ENCODE measurements at places on chromosomes 4 and X. TPM values are rescaled to one million over a fixed set of nuclear protein-coding genes. Genes with fewer than 3 reads are reported as not detected.
A peak's percentile ranks its signal among the peaks of the same experiment; 100 is the strongest.

DNA sequence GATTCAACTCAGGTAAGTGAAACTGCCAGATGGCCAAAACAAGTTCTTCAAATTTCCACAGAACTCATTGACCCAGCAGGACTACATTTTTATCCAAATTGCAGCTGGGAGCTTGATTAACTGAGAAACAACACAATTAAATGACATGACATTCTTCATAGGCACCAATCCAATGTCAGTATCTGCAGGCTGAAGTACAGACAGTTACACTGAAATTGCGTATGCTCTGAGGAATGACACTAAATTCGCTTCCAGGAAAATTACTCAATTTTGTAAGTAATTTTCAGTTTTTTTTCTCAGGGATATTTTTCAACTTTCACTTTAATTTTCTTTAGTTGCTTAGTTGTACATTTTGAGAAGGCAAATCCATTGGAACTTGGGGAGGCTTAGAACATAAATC is 4.5 kb downstream of the C1GALT1C1 start:
- no peak for DNase-seq
- peaks cover 21% of the 10 kb centered on the region for H3K36me3 ChIP-seq
- no peaks in the 10 kb centered on the region for H3K27me3 ChIP-seq
- peaks cover 12% of the 10 kb centered on the region for H3K4me1 ChIP-seq
- H3K27ac ChIP-seq: no peak overlapping the region

DAPP1 gene
- total RNA-seq: 28.4 TPM

- no peak for DNase-seq
- H3K36me3 ChIP-seq: no peaks in the 10 kb centered on the region
- no peak overlapping the region for H3K4me3 ChIP-seq
- no peak overlapping the region for H3K27ac ChIP-seq
Measured at GRCh38 chr4:130511776-130512175, 1415.8 kb downstream of the C4orf33 start.

DNA sequence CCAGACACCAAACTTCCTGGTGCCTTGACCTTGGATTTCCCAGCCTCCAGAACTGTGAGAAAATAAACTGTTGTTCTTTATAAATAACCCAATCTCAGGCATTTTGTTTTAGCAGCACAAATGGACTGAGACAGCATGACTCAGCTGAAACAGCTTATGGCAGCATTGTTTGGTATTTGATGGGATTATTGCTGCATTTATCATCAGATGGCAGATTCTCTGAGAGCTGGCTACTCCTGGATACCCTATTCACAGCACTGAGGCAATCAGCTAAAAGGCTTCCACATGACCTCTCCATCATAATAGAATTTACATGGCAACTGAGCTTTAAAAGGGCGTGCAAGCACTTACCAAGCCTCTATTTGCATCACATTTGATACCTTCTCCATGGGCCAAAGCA is 623.1 kb upstream of the CPEB2 start:
- no peak overlapping the region for H3K27ac ChIP-seq
- DNase-seq: no peak
- H3K4me3 ChIP-seq: no peak overlapping the region
- H3K27me3 ChIP-seq: no peaks in the 10 kb centered on the region

DNA sequence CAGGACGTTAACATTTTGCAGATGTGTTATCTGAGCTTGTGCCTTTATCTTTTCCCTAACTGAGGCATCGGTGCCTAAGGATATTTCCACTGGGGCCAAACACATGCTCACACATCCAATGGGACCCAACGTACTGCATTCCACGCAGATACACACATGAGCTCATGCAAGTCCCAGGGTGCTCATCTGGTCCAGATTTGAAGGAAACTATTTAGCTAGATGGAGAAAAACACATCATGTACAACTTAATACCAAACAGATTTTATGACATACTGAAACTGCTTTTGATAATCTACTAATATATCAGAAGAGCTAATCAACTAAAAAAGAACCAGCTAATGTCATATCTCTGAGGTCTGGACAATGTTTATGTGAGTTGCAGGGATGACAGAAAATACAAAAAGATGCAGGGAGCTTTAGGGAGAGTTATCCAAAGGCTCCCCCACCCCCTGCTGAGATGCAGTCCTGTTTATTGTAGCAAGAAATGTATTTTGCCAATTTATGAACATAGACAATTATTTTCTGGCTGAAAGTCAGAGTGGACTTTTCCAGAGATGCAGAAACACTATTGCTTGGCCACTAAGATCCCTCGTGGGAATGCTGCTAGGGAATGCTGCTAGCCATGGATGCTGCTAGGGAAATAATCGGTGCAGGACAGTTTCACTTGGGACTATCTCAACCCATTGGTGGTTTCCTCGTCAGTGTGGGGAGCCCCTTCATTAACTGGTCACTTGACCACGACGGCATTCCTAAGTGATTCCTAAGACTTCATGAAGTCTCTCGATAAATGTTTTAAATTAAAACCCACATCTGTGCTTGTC is 172.8 kb downstream of the SMIM20 start:
- peak overlapping the region; percentile 99 for H3K27ac ChIP-seq
- H3K27me3 ChIP-seq: no peaks in the 10 kb centered on the region
- H3K36me3 ChIP-seq: peaks cover 20% of the 10 kb centered on the region
- no peak for DNase-seq
- no peak overlapping the region for H3K4me3 ChIP-seq

TCP11X2 gene
- total RNA-seq: not detected

GRCh38 chr4:100782356-100782755 is 264.5 kb upstream of the EMCN start:
- H3K36me3 ChIP-seq: no peaks in the 10 kb centered on the region
- no peak for DNase-seq
- no peaks in the 10 kb centered on the region for H3K4me1 ChIP-seq

FGFR3 gene
- 0.30 TPM for total RNA-seq

All from activated CD4-positive, alpha-beta T cell treated with anti-CD3 and anti-CD28 coated beads, Interleukin-2, amount 10 ng/mL, durations not matched to agents 24 days and 14 days (primary cell).